ENCODE measurements at places on chromosomes 1 and 21.

GRCh38 chr1:19612530-19612929 is 31.6 kb upstream of the NBL1 start:
- DNase-seq = no peak

DNA sequence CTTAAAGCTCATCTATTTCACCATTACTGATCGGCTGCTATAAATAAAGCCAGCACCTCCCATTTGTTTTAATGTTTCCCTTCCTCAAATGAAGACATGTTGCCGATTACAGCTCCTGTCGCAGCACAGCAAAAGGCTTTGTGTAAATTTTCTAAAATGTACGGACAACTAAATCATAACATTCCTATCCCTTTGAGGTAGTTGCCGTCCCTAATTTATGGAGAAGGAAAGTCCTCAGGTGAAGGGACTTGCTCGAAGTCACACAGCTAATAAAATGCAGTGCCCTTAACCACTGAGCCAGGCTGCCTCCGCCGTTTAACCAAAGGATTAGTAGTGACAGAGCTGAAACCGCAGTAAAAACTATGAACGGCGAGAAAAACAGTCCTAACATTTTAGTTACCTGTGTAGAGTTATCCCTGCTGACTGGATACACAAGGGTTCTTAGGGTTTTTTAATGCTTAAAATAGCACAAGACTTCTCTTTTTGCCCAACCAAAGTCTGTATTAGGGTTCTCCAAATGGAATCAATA is 871 bp downstream of the PINK1 start:
- no peak for DNase-seq

- DNase-seq = no peak
Measured at GRCh38 chr1:247408100-247408499, 7.9 kb upstream of the NLRP3 start.

GRCh38 chr21:25501996-25502665 is 105.2 kb downstream of the MRPL39 start:
- no peak for DNase-seq

DNA sequence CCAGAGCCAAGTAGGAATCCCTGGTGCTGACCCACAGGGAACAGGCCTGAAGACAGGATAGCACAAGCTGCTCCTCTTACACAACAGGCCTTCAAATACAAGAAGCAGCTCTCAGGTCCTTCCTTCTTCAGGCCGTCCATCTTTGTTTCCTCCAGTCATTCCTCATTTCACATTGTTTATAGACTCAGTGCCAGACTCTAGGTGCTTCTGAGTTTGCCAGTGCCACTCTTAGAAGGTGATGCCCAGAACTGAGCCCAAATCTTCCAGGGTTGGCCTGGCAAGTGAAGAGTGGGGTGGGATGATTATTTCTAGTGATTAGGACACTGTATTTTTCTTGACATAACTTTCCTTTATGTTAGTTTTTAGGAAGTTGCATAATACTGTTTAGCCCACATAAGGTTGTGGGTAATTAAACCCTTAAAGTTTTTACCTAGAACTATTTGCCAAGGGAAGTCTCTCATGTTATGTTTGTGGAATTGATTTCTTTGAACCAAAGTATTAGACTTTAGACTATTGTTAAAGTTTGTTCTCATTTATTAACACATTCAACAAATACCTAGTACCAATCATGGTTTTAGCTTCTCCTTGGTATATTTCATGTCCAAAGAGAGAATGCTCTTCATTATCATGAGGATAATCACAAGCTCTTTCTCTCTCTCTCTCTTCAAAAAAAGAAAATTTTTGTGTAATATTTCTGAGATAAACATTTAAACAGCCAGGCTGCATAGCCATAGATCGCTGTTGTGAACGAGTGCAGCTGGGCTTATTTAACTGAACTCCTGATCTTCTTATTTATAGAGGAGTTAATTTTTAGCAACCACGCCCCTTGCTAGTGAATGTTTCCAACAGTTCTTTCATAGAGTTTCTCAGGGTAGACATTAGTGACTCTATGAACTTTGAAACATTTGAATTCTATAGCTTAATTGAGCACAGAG is 47.7 kb downstream of the PGM1 start:
- DNase-seq = no peak

DNA sequence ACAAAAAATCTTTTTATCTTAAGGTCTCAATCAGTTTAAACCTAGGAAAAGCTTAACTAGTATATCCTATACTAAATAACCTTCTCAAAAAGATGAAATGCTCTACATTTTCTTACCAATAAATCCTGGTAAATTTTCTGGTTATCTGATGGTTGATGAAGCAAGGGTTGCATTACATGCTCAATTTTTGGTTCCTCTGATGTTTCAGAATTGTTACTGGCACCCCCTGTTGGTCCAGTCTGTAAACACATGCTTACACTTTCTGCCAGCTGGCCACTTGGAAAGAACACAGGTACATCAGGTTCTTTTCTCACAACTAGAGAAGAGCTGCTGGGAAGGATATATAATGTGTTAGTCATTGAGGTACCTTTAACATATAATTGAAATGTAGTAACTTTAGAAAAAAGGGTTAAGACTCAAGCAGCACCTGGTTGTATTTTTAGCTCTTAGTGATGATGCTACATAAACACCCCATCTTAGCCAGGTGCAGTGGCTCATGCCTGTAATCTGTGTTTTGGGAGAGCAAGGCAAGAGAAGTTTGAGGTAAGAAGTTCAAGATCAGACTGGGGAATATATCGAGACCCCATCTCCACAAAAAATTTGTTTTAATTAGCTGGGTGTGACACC is 30.9 kb upstream of the TAL1 start:
- DNase-seq = no peak

GRCh38 chr1:88655685-88656299 is 28.3 kb upstream of the PKN2 start:
- DNase-seq = no peak

GRCh38 chr1:192903142-192903541 is 94.3 kb downstream of the RGS2 start:
- DNase-seq = no peak

GRCh38 chr21:45125357-45125756 is 51.0 kb downstream of the ADARB1 start:
- no peak for DNase-seq

DNA sequence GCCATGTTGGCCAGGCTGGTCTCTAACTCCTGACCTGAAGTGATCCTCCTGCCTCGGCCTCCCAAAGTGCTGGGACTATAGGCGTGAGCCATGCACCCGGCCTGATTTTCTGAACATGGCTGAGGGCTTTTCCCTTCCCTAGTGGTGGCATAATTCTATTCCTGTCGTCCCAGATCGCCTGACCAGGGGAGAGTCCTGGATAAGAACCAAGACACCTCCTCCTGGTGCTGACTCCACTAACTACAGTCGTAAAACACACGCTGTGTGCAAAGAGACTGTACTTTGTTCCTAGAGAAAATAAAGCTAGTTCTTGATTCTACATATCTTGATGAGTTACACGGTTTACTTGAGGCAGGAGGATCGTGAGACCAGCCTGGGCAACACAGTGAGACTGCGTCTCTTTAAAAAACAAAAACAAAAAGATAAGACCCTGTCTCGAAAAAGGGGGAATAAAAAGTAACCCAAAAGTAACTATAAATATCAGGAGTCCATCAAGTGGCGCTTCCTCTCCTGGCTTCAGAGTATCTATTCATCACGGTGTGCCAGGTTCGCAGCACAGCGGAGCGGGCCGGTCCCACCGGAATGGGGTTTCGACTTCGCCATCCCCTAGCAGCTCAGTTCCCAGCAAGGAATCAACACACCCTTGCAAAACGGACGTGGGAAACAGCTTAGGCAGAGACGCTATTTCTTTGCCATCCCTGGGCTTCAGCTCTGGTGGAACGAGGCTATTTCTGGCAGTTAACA is 973 bp downstream of the SDF4 start:
- DNase-seq = no peak

GRCh38 chr1:25673456-25673855 is 56.9 kb downstream of the MAN1C1 start:
- no peak for DNase-seq

DNA sequence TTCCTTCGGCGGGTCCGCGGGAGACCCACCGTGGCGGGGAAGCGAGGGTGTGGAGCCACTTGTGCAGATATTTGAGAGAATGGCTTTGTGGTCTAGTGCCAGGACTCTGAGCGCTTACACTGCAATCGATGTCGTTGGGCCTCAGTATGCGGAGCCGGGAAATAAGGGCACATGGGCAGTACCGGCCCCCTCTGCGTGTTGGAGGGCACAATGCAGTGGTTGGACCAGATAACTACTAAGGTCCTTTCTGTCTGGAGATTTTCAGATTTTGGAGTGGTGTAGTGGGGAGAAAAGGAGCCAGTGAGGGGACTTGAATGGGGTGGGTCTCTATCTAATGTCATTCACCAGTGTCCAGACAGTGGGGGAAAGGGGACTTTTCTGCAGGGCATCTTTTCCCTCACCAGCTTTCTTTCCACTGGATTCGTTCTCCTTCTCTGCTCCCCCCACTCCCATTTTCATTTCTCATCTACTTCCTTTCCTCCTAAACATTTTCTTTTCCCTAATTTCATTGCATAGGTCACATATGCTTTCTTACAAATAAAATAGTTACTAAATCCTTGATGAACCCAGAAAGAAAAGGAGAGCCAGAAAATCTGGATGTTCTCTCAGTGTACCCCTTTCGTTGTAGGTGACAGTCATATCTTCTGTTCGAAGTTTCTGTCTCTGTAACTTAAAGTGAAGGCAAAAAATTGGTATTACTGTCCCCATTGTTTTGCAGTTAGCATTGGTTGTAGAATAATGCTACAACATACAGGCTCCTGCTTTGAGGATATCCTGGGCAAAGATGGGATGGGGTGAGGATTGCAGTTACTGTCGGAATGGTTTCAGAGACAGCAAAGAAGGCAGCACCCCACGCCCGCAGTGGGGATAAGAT is 1.4 kb downstream of the ATF3 start:
- DNase-seq = no peak

Data from AG04450 (cell line).